ENCODE measurements at places on chromosomes 5 and 9.

- DNase-seq, result no peak
Observed at GRCh38 chr5:158737536-158738027, 362.1 kb downstream of the EBF1 start.

- no peak for DNase-seq
Observed at GRCh38 chr9:27003426-27004077, 1.9 kb downstream of the LRRC19 start.

- DNase-seq, result no peak
Observed at GRCh38 chr5:88707216-88707965, 175.6 kb downstream of the MEF2C start.

DNA sequence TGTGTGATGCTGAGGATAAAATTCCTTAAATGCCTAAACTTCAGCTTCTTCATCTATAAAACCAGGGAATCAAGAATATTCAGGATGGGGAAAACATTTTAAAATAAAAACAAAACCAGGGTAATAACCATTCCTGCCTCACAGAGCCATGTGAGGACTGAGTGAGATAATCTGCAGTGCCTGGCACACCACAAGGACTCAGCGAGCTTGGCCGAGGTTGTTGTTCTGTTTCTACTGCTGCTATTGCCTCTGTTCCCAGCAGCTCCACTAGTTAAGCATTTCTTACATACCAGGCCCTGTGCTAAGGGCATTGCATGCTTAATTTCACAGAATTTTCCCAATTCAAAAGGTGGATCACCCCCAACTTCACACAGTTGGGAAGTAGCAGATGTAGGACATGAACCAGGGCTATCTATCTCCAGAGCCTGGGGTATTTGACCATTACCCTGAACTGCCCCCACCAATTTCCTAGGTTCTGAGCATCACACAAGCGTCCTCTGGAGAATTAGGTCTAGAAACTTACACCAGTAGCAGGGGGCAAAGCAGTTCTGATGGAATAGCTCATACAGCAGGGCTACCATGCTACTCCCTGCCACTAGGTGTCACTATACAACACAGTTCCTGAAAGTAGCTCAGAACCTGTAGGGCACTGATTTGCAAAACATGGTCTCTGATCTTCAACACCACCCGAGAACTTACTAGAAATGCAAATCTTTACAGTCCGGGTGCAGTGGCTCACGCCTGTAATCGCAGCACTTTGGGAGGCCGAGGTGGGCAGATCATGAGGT is 74.3 kb downstream of the LRSAM1 start:
- no peak for DNase-seq

GRCh38 chr9:38106488-38106887 is 37.5 kb upstream of the SHB start:
- DNase-seq, result no peak
